ENCODE measurements at places on chromosomes 1 and 21.

- no peak for DNase-seq
Measured at GRCh38 chr1:205662135-205662738, 18.1 kb downstream of the SLC45A3 start.

- no peak for DNase-seq
Measured at GRCh38 chr1:50139339-50140181, 30.8 kb downstream of the ELAVL4 start.

DNA sequence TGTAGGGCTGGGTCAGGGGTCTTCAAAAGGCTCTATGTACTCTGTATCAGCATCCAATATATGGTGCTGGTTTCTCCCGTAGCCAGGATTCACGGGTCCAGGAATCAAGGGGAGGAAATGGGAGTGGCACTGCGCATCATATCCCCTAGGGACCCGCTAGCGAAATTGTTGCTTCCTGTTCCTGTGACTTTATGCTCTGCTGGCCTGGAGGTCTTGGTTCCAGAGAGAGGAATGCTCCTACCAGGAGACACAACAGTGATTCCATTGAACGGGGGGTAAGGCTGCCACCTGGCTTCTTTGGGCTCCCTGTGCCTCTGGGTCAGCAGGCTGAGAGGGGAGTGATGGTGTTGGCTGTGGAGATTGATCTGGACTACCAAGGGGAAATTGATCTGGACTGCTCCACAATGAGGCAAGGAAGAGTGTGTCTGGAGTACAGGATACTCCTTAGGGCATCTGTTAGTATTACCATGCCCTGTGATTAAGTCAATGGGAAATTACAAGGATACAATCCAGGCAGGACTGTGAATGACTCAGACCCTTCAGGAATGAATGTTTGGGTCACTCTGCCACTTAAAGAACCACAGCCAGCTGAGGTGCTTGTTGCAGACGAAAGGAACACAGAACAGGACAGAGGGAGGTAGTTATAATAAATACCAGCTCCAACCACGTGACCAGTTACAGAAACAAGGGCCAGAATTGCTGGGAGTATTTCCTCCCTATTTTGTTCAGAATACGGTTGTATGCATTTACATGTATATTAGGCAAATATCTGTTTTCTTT, 10.2 kb downstream of the SPSB1 start:
- DNase-seq, result peak; percentile 85

- DNase-seq, result peak; percentile 97
Measured at GRCh38 chr1:93701629-93702028, 20.0 kb upstream of the BCAR3 start.

GRCh38 chr1:37478890-37479254, 4.5 kb downstream of the ZC3H12A start:
- no peak for DNase-seq

DNA sequence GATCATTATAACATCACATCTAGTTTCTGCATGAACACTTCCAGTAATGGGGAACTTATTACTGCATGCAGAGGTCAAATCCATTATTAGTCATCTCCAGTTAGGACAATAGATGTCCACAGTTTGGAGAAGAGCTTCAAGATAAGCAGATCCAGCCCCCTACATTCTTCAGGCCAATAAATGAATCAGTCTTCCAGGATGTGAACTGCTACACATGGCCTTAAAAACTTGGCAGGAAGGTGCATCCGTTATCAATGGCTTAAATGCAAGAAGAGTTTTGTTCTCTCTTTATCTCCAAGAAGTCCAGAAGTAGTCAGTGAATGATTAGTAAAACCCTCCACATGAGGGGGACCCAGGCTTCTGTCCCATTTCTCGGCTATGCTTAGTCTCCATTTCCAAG, 70.8 kb downstream of the DMRTA2 start:
- DNase-seq, result no peak

GRCh38 chr21:41684381-41685245, 82.2 kb downstream of the RIPK4 start:
- DNase-seq, result peak; percentile 30

DNA sequence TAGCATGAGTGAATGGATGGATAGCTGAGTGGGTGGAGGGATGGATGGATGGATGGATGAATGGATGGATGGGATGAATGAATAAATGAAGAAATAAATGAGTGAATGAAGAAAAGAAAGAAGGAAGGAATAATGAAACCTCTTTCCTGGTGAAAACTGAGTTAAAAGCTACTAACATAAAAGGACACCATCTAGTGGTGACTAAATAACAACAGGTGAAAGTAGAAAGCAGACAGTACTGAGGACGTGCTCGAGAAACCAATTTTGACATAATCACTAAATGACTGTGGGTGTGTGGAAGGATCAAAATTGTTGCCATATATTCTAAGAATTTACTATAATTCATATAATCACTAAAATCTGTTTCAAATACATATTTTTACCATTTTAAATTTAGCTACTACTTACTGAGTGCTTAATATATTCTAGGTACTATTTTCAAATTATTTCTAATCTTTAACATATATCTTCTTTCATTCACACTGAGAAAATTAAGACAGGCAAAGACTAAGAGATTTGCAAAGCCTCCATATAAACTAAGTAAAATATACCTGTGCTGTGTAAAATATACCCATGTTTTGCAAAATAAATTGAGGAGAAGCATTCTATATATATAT, 522.9 kb downstream of the LRRIQ3 start:
- peak; percentile 13 for DNase-seq

DNA sequence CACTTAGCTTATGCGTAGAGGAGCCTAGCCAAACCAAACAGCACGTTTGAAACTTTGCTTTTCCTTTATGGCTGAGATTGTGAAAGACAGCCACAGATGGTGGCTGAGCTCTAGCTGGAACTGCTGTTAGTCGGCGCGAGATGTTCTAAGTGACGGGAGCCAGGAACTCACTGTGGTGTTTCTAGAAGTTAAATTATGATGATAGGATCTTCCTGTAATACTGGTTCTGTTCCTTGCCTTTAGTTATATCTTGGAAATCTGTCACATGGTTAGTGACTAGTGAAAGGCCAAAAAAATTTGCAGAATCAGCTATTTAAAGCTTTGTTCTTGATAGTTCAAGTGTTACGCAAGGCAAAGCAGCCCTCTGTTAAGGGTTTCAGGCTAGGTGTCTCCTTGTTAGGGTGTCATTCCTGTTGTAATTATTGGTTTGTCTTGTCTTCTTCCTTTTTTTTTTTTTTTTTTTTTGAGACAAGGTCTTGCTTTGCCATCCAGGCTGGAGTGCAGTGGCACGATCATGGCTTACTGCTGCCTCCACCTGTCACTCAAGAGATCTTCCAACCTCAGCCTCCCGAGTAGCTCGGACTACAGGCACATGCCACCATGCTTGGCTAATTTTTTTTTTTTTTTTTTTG, 22.6 kb downstream of the AK4 start:
- no peak for DNase-seq

All from urothelium cell line (cell line).